ENCODE measurements at places on chromosomes 3 and 15.

GRCh38 chr15:49331951-49332350 is 91.1 kb upstream of the FGF7 start:
- no peak for DNase-seq

- no peak for DNase-seq
These were observed 81.4 kb downstream of the TM4SF4 start for GRCh38 chr3:149555927-149556326.

DNA sequence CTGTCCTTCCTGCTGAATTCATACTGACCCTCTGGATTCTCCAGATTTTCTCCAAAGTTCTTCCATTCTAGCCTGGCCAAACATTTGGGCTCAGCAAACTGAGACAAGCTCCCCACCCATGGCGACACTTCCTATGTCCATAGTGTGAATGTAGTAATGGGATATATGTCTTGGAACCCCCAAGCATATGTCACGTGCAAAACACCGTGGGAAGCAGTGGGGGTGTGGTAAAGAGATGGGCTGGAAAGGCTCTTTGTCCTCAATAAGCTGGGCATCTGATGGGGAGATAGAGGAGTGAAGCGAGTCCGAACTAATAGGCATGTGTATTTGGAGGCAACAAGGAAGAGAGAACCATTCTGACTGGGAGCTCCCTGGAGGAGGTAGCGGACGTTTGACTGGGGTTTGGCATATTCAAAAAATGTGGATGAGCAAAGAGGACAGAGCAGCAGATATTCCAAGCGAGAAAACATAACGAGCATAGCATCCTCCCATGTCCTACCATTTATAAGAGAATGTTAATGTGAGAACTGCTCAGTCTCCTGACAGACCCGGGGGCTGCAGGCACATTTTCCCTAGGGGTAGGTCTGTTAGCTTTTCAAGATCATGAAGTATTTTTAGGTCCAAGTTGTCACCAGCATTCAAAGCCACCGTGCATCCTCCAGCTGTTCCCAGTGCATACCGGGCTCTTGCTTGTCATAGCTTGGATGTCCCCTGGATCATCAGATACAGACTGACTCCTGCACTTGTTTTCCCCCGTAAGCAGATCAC is 25.6 kb downstream of the TPM1 start:
- no peak for DNase-seq

GRCh38 chr15:40271685-40272484 is 11.0 kb downstream of the ANKRD63 start:
- DNase-seq, result no peak

- no peak for DNase-seq
These were observed 66.2 kb downstream of the TAFA4 start for GRCh38 chr3:68866157-68866556.

GRCh38 chr3:125675791-125676190 is 80.5 kb upstream of the OSBPL11 start:
- DNase-seq, result no peak

DNA sequence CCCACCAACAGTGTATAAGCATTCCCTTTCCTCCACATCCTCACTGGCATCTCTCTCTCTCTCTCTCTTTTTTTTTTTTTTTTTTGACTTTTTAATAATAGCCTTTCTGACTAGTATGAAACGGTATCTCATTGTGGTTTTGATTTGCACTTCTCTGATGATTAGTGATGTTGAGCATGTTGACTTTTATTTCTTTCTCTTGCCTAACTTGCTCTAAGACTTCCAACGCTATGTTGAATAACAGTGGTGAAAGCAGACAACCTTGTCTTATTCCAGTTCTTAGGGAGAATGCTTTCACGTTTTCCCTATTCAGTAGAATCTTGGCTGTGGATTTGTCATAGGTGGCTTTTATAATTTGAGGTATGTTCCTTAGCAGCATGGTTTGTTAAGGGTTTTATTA is 249.4 kb upstream of the MDFIC2 start:
- DNase-seq, result no peak

GRCh38 chr3:123936400-123936799 is 24.6 kb downstream of the CCDC14 start:
- no peak for DNase-seq

GRCh38 chr3:52259035-52259434 is 13.5 kb downstream of the PPM1M start:
- DNase-seq, result no peak

DNA sequence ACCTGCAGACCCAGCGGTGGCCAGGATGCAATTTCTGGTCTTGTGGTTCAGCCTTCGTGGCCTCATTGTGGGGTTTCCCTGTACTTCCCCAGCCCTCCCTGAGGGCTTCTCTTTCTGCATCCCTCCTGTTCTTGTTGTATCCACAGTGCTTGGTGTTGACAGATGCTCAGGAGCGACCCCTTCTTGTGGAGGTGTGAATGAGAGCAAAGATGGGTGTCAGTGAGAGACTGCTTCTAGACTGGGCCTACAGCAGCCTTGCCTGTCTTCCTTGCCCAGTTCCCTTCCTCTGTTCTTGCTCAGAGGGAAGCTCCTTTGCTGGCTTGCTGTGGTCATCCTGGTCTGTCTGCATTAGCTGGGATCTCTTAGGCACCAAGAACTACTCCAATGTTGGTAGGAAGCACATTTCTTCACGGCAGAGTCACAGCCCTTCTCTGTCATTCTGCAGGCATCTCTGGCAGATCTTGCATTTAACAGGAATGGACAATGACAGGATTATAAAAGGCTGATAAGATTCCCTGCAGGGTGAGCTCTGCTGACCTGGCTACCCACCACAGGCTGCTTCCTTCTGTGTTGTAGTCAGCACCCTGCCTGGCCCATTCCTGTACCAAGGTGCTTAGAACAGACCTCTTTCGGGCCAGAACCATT is 317.8 kb upstream of the C2CD4B start:
- peak; percentile 33 for DNase-seq

DNA sequence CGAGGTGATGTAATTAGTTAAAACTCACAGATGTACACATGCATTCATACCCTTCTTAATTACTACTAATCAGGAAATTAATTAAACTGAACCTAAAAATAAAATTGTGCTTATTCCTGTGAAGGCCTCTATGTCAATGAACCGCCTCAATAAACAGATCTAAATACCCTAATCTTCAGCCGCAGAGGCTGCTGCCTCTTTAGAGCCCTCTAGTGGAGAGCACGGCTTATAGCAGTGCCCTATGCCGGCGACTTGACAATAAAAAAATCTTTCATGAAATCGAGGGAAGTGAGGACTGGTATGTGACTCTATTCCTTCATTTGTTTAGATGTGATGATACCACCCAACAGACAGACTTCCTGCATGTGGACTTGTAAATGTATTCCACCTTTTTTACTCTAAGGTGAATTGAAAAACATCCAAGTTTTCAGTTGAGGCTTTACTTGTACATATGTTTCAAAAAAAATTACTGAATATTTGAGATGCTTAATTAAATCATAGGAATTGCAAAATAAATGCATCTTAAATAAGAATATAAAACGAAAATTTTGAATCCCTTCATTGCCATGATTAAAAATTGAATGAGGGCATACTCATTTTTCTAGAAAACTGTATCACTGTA is 8.3 kb upstream of the EPHA3 start:
- DNase-seq, result peak; percentile 42

DNA sequence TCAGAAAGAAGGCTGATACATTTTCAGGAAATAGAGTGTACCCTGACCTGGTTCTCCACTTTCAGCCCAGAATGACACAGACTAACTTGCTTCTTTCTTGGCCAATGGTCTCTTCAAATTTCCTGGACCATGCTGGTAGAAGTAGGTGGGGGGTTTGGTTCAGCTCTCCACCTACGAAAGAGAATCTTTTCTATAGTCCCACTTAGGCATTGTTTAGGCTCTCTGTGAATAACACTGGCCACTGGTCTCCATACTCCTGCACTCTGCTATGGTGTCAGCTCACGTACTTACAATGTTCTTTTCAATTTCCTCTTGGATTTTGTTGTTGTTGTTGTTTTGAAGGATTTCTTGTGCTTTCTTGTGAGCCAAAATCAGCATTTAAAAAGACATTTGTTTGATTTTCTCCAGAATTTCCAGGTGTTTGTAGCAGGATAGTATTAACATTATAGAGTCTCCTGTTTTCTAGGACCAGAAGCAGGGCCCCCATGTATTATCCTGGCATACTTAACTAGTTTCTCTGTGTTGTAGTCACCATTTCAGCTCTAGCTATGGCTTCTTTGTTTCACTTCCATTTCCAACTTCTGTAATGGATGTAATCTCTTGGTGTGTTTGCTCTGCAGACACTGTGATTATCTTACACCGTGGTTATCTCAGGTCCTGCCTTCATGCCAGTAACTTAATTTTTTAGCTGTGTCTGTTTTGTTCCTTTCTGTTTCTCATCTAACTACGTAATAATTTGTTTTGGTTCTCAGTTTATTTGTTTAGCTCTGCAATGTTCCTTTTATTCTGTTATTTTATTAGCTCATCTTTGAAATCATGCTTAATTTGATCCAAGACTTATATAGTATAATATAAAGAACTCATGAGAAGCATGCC is 61.4 kb downstream of the CHRNA7 start:
- no peak for DNase-seq

DNA sequence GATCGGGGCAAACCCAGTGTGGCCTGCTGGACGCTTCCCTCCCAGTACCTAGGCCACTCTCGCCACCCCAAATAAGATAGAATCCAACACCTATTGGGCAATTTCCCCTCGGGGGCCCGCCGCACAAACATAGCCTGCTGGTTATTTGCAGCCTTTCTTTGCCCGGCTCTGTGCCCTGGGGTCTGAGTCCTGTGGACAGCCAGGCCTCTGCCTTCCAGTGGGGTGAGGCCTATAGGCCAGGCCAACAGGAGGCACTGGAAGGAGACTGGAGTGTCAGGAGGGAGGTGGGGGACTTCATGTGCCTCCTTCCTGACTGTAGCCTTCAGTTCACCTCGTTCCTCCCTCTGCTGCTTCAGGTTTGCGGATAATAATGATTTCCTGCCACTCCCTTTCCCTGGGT is 47.4 kb upstream of the LDHAL6B start:
- no peak for DNase-seq

DNA sequence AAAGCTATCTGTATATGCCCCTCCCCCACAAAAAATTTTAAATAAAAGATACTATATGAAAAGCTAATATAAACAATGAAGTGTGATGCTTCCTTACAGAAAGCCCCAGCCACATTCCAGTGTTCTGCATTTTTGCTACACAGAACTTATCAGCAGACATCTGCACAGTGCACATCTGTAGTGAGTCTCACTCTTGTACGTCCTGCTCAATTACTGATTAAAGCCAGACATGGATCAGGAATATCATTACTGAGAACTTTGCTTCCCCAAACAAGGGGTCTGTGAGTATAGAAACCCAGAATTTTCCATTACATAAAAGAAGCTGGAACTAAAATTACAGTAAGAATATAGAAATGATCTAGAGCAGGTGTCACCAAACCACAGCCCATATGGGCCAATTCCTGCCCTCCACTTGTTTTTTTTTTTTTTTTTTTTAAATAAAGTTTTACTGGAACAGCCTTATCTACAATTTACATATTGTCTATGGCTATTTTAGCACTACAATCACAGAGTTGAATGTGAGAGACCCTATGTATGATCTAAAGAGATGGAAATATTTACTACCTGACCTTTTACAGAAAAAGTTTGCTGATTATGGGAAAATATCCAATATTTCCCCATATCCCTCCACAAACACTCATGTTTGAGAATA is 45.7 kb downstream of the UBP1 start:
- DNase-seq, result no peak

- no peak for DNase-seq
These were observed 31.4 kb downstream of the ARIH2 start for GRCh38 chr3:48950051-48950450.

DNA sequence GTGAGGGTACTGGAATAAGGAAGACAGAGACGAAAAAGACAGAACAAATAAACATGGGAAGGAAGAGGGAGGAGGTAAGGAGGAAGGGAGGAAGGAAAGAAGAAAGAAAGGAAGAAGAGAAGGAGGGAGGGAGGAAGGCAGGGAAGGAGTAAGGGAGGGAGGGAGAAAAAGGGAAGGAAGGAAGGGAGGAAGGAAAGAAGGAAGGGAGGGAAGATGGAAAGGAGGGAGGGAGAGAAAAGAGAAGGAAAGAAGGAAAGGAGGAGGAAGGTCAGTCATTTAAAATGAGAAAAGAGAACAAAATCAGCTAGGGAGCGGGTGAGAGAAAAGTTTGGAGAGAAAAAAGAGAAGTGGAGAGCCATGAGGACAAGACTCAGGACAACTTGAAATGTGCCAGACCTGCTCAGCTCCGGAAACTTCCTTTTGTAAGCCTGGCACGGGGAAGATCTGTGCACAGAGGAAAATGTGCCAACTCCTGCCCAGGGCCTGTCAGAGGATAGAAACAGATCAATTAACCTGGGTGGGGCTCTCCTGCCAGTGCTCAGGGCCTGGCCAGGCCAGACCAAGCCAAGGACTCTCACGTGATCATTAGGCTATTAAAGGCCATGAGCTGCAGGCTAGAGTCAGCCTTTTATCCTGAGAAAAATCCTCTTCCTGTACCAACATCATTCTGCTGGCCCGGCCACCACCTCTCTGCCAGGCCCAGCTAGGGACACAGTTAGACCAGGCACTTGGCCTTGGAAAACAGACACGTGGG is 50.1 kb upstream of the BCL6 start:
- no peak for DNase-seq

DNA sequence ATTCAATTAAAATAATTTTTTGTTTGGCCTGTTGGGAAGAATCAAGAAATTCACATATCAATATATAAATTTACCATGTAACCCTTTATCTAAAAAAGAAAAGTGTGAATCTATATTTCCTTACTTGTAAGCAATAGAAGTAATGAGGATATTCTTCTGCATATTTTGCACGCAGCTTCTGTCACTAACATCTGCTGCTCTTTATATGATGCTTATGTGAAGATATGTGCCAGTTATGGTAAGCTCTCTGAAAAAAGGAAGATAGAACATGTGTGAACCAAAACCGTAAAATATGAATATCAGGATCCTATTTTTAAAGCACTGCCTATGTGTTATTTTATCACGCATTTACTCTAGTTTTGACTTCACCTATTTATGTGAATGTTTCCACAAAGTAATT is 96.4 kb upstream of the ATP11B start:
- no peak for DNase-seq

GRCh38 chr3:169052465-169053302 is 610.8 kb downstream of the MECOM start:
- no peak for DNase-seq
